Stimulated activated CD4-positive, alpha-beta T cell treated with anti-CD3 and anti-CD28 coated beads, Interleukin-15, amount 100 ng/mL, for 24 hours (primary cell): ENCODE measurements at places on chromosomes 3 and 15.

DNA sequence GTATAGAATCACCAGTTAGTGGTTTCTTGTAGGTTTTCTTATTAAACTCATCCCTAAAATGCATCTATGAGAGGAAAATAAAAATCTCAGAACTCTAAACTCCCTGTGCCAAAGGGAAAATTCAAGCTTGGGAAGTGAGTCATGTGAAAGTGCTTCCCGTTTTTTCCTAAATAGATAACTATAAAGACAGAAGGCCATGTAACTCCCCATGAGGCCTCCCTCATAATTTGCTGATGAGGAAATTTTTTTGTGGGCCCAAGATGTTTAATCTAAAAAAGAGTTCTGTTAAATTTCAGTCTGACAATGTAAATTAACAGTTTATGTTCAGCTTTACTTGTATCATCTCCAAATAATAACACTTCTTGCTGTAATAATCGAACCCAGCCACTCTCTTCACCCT is 1273.9 kb downstream of the OTOL1 start:
- DNase-seq = no peak

GRCh38 chr15:78002996-78003395 is 74.5 kb downstream of the TBC1D2B start:
- no peak for DNase-seq

GRCh38 chr3:113200946-113201345 is 10.4 kb upstream of the BOC start:
- no peak for DNase-seq

DNA sequence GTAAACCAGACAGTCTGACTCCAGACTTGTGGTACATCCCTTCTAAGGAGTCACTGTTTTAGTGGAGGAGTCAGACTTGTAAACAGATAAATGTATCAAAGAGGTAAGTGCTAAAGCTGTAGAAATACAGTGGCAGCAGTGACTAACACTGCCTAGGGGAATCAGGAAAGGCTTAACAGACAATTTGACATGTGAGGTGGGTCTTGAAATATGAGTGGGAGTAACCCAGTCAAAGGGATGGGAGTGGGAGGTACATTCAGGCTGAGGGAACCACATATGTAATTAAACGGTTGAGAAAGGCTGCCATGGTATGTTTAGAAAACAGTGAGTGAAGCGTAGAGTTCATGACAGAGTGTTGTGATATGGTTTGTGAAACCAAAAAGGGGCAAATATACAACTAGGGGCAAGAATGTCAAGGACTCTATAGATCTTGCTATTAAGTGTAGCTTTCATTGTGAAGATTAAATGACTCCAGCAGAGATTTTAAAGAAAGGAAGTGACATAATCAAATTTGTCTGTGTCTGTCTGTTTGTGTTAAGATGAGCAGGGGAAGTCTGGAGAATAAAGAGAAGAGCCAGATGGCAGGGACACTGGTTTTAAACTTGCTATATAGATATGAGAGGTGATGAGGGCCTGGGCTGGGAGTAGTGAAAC is 11.2 kb upstream of the ALCAM start:
- DNase-seq = no peak

- no peak for DNase-seq
Measured at GRCh38 chr3:23162934-23163333, 40.2 kb upstream of the UBE2E2 start.

DNA sequence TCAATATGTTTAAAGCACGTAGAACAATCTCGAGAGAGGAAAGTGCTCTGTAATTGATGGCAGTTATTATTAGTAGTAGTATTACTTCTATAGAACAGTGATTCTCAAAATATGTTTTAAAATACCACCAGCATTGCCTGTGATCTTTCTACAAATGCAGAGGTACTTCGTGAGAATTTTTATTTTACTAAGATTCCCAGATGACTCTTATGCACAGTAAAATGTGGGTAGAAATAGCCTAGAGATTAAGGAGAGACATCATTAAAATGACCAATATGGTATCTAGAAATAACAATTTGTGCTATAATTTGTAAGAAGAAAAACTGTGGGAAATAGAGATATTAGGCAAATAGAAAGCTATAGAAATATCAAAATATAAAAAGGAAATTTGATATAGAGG is 157.9 kb downstream of the SUCNR1 start:
- DNase-seq = no peak

DNA sequence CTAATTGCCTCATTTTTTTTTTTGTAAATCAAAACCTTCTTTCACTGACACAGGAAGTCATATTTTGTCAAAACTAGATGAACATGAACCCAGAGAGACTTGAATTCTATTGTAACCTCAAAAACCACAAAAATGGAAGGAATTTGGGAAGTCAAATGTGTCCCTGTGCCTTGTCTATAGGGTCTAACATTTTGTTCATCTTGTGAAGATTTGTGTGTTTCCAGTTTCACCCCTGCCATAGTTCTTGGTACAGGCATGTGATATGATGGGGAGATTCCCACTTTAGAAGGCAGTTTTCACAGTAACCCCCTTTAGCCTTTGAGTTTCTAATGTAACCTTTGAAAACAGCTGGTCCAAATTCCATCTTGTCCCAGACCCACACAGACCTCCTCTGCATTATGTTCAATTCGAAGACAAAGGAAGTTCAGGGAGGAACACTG is 318.5 kb upstream of the ADAMTS9 start:
- DNase-seq = no peak

DNA sequence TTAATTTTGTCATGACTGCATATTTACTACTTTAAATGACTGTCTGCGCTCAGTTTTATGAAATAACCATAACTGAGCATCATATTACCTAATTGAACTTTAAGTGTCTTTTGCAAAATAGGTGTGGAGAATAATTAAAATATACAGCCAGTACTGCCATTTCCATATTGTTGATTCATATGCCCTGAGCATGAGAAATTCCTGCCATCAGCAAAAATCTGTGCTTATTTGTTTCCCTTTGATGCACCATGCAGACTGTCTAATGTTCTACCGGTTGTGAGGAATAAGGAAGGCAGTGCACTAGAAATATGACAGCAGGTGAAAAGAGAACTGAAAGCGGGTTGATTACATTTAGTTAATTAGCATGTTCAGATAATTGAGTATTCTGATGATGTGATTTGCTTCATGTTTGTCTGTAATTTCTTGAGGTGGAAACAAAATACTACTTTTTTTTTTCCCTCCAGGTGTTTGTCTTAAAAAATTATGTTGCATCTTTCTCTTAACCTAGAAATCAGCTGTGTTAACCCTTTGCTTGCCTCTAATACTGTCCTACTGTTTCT is 229.4 kb upstream of the AZI2 start:
- no peak for DNase-seq

- DNase-seq = no peak
Measured at GRCh38 chr3:171489348-171489747, 29.1 kb upstream of the TNIK start.

- no peak for DNase-seq
Measured at GRCh38 chr3:155739154-155739553, 5.7 kb downstream of the PLCH1 start.

- DNase-seq = no peak
Measured at GRCh38 chr3:182000447-182000846, 288.7 kb downstream of the SOX2 start.

GRCh38 chr3:146501752-146502151 is 32.4 kb upstream of the PLSCR2 start:
- no peak for DNase-seq

GRCh38 chr15:72161361-72162132 is 36.0 kb downstream of the GRAMD2A start:
- no peak for DNase-seq

- peak; percentile 6 for DNase-seq
Measured at GRCh38 chr15:99564221-99565048, 1.3 kb upstream of the MEF2A start.
